ENCODE measurements at places on chromosomes 11 and 22.

DNA sequence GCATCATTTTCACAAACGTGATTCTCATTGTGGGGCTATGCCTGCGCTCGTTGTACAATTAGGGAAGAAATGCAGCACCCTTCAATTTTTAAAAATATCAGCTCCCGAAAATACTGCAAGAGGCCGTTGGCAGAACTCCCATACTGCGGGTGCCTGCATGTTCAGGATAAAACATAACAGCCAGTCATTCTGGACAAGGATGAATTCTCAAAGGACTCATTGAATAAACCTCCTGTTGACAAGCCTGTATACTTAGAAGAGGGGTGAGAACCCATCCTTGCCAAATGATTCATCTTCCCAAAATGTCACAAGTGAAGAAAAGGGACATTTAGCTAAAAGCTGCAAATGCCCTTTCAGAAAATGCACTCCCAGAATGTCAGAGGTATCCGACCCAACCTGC lies 141.9 kb downstream of the CSNK2A3 start:
- no peak for DNase-seq

DNA sequence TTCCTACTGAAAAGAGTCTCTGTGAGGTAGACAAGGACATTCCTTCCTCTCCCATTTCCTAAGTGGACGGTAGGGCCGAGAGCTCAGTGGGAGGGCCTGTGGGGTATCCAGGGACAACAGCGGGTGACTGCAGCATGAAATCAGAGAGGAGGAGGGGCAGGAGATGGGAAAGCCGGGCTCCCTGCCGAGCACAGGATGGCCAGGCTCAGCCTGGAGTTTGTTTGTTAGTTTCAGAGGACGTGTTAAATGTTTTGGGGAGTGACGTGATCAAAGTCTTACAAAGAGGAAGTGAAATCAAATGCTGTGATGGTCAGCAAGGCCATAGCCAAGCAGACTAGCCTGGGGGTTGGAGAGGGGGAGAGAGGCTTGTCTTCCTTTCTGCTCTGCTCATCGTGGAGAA lies 152.7 kb downstream of the ADAMTS15 start:
- no peak for DNase-seq

- no peak for DNase-seq
These were observed 38.3 kb downstream of the PIK3IP1 start for GRCh38 chr22:31253949-31254348.

GRCh38 chr11:71200761-71201160 lies 51.6 kb downstream of the SHANK2 start:
- DNase-seq = no peak

DNA sequence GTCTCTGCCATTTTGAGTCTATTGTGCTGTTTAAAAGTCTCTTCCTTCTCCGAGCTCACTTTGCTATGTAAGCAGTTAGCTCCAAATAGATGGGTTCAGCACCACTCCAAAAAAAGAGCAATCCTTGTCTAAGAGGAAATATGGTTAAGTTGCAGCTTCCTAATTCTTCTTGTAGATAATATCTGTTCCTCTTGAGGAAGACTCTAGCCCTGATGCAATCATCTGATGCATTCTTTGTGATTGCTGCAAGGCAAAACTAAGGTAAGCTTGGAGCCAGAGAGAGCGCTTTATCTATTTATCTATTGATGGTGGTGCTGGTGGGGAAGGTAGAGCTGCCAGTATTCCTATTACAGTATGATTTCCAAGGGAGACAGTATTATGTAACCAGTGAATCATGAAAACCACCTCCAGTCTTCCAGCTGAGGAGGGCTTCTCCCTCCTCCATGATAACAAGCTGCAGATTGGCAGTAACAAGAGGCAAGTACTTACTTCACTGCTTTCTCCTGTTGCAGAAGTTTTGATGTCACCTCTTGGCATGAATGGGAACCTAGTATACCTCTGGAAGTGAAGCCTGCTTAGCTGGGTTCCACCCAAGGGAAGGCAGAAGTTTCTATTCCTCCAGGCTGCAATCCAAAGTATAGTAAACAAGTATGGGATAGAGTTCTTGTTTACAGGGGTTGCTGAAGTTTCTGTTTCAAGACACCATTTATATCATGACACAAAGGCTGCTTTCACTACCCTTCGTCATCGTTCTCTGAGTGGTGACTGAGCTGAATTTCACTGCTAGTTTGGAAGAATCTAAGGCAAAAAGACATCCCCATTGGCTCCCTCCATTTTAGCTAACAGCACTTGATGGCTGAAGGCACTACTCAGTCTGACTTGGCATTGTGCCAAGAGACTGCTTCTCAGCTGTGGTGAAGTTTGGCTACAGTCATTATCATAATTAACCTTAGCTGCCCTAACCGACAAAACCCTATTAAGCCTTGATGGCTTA lies 49.7 kb downstream of the FDX1 start:
- no peak for DNase-seq

GRCh38 chr22:20402960-20403778 lies 9.2 kb downstream of the ZNF74 start:
- no peak for DNase-seq

DNA sequence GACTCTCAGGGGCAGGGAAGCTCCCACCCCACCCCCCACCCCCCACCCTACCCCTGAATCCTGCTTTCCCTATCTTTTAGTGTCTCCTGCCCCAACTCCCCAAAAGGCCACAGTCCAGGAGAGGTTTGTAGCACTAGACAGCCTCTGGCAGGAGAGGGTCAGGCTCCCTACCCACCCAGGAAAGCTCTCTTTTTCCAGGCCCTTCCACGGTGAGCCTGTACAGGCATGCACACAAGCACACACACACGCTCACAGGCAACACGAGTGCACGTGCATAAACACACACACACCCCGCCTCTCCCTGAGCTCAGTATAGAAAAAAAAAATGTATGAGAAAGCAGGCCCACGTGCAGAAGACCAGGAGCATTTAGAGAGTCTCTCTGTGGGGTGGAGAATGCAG lies 414.0 kb downstream of the MN1 start:
- DNase-seq = no peak

All from GM19239 (cell line).